ENCODE measurements at places on chromosomes 2 and 18.

- peak; percentile 59 for DNase-seq
Measured at GRCh38 chr2:96554293-96555145, 18.0 kb downstream of the ARID5A start.

DNA sequence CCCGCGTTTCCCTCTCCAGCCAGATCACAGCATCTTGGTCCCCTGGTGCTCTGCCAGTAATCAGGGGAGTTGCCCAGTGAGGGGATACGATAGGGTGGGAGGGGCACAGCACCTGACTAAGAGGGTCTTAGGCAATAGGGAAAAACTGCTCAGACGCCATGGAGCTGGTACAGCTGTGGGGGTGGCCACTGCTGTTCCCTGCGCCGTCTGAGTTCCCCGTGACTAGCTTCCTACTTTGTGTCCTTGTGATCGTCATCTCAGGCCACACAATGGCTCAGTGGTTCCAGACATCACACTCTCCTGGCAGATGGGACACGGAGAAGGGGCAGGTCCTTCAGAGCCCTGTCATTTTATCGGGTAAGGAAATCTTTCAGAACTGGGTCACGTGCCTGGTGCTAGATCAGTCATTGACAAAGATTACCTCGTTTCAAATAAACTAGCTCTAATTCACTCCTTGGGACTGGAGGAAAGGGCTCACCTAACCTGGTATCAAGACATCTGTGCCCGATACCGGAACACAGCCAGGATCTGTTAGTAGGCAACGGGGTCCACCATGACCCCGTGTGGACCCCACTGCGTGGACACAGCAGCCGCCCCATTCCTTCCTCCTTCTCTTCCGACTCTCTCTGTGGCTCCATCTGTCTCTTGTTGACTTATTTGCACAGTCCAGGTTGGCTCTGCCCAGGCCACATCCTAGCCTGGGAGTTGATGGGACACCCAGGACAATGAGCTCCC lies 101.6 kb downstream of the PTGR3 start:
- no peak for DNase-seq

GRCh38 chr2:10704034-10704594 lies 14.3 kb upstream of the NOL10 start:
- DNase-seq: no peak

DNA sequence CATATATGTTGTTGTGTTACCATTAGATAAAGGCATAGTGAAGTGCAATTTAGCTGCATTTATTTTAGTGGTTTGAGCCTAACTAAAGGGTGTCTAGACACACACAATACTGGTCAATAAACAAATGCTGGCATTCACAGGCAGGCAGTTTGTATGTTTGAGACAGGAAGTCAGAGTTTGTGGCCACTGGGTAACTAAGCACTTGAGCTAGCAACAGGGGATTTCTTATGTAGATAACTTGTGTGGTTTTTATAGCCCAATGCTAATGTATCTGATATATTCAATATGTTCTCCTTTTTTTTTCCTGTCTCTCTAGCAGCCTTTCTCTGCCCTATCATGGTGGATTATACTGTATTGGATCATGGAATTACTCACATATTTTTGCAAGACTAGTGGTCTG lies 38.1 kb downstream of the LRRTM4 start:
- no peak for DNase-seq

- DNase-seq: no peak
Measured at GRCh38 chr2:72940786-72941185, 23.5 kb downstream of the EMX1 start.

- DNase-seq: no peak
Measured at GRCh38 chr2:177235855-177236437, 23.4 kb downstream of the HNRNPA3 start.

- DNase-seq: no peak
Measured at GRCh38 chr18:22303927-22304326, 113.8 kb downstream of the CTAGE1 start.

DNA sequence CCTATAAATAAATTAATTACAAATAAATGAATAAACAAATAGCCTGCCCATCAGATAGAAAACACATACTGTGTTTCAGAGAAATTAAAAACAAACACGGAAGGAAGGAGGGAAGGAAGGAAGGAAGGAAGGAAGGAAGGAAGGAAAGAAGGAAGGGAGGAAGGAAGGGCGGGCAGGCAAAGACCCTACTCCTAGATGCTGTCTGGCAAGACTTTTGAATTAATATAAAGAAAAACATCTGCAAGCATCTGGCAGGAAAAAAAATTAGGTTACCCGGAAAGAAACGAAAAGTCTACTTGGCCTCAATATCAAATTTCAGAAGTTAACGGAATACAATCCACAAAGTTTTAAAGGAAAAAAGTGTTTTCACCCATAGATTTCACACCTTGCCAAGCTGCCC lies 49.1 kb downstream of the LOXHD1 start:
- DNase-seq: no peak

GRCh38 chr2:174630107-174630506 lies 32.5 kb upstream of the WIPF1 start:
- no peak for DNase-seq

DNA sequence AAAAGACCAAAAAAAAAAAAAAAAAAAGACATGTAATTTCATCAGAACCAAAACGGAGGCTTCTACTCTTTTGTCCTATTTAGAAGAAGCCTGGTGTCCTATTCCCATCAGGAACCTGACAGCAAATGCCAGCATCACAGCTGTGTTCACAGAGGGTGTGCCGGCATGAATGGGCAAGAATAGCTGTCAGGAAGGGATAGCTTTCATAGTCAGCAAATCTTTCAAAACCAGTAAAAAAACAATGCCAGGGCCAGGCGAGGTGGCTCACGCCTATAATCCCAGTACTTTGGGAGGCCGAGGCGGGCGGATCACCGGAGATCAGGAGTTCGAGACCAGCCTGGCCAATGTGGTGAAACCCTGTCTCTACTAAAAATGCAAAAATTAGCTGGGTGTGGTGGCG lies 231.8 kb upstream of the PXDN start:
- no peak for DNase-seq

DNA sequence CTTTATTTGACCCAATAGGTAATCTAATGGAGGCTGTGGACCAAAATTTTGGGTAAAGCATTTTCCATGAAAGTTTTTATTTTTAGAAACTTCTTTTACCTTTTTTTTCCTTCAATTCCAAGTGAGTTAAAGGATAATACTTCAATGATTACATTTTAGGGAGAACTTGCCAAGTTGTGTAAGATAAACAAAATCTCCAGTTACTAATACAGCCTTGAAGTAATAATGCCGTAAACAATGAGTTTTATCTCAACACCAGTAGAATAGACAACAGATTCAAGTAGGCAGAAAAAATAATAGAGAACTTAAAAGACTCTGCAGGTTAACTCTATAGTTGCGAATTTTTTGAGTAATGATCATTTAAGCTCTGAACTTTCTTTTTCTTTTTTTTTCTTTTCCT lies 807.4 kb downstream of the CNTNAP5 start:
- DNase-seq: no peak

DNA sequence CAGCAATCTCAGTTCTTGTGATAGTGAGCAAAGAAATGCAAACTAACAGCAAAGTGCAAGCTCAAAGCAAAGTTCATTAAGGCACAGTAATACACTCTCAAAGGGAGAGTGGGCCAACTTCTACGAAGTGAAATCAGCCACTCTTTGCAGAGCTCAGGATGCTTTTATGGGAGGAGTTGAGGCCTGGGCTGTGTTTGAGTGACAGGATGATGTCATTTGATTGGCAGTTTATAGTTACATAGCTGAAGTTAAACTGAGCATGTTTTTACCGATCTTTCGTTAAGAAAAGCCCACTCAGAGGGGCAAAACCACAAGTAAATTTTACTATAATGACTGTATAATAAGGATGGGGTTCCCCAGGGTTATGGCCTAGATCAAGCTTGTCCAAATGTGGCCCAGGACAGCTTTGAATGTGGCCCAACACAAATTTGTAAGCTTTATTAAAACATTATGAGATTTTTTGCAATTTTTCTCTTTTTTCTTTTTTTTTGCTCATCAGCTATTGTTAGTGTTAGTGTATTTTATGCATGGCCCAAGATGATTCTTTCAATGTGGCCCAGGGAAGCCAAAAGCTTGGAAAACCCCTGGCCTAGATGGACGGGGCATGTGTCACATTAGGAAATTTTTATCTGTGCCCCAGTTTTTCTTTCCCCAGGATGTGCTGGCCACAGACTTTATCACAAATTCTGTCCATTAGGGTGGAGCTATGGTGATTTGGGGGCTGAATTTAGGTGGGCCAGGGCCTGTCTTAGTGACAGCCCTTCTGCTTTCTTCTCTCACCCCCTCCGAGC lies 8.3 kb upstream of the DNAH7 start:
- DNase-seq: no peak

DNA sequence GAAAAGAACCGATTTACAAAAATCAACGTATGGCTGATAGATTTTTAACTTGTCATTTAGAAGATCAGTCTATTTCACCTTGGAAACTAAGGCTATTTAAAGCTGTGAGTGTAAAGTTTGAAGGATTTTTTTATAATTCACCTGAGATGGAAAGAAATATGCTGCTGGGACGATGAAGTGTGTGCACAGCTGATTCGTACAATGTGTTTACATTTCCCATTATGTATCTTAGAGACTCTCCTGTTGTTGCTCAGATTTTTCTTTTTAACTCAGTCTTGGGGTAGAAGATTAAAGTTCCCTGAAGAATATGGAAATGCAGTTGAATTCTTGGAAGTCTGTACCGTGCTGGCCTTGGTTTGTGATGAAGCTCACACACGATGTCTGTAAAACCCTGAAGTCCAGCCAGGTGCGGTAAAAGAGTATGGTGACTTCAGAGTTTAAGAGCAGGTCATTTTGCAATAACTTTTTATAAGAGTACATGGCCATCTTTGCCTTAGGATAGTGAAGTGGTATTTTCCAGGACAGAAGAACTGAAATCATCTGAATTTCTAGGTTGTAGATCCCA lies 250.1 kb downstream of the PRKCE start:
- no peak for DNase-seq

- DNase-seq: no peak
Measured at GRCh38 chr18:12060182-12060870, 33.3 kb upstream of the ANKRD62 start.

DNA sequence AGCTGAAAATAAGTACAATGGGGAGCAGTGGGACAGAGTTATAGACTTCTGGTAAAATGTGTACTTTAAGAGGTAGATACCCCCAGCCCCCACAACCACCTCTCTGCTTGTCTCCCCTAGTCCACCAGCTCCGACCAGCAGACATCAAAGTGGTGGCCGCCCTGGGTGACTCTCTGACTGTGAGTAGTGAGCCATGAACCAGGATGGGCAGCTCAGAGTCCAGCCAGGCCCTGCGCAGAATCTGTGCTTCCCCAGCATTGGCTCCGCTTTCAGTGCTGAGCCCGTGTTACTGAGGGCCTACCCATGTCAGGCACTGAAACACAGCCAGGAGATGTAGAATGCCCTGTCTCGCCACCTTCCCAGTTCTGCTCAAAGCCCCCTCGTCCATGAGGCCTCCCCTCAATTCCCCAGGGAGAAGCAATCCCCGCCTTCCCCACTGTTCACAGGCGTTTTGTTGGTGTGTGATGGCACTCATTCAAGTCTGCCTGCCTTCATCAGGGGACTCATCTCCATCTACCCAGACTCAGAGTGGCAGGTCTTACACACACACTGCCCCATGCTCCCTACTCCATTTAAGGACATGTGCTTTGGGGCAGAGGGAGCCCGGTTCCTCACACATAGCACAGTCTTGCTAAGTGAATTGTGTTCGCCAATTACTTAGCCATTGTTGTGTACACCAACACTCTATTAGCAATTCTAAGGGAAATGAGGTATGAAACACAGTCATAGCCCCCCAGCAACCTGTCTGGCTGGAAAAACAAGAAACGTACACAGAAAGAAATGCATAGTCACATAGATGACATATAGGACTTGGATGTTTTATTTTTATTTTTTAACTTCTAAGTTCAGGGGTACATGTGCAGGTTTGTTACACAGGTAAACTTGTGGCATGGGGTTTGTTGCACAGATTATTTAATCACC lies 122.6 kb downstream of the PLB1 start:
- no peak for DNase-seq

DNA sequence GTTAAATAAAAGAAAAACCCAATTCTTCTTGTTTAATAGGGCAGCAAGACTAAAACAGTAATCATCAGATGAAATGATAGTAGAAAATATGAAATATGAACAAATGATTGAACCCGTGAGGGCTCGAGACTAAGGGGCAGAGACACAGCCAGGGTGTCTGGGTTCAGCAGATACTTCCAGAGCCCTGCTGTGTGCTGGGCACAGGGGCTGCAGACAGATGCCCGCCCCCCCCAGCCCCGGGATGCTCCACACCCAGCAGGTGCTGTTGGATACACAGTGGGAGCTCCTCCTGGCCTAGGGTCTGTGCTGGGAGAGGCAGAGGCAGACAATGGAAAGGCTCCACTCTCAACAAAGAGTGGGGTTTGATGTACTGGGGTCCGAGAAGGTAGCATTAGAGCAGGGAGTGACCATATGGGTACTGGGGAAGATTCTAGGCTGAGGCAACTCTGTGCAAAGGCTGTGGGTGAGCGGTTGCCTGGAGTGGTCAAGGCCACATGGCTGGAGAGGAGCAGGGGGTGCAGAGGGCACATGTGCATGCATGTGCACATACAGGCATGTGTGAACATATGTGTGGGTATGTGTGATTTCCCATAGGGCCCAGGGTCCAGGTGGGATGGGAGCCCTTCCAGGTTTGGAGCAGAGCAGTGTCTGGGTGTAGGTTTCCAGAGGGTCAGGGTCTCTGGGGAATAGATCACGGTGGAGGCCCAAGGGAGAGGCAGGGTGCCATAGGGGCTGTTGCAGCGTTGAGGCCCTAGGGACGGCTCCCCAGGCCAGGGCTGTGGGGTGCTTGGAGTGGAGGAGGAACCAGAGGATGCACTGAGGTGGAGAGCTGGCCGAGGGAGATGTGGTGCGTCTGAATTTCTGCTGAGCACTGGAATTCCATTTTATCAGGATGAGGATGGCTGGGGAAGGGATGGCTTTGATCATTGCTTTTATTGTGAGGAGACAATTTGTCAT lies 36.7 kb downstream of the LDLRAD4 start:
- no peak for DNase-seq

DNA sequence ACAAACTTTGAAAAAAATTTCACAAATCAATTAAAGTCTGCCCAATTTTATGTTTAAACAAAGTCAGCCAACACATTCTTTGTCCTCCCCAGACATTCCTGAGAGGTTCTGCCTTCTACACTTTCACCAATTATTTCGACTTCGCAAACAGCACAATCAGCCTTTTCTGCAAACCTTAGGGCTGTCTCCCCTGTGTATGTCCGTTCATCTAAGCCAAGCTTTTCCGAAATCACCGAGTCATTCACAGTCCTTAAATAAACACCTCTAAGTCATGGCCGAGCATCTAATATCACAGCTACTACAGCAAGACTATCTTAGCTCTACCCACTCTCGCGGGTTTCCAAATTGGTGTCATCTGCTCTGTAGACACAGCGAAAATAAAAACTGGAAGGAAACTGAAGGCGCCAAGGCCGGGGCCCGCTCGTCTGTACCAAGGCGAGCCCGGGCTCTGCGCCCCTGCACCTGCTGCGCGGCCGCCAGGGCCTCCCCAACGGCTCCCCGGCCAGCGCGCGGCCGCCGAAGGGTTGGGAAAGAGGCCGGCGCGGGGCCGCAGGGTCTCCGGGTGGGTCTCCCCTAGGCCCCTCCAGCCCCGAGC lies 730 bp downstream of the ODC1 start:
- DNase-seq: peak; percentile 29

- no peak for DNase-seq
Measured at GRCh38 chr2:39625927-39626270, 39.8 kb upstream of the TMEM178A start.

- DNase-seq: peak; percentile 66
Measured at GRCh38 chr2:9753665-9754531, 89.4 kb upstream of the TAF1B start.

- DNase-seq: no peak
Measured at GRCh38 chr2:197136452-197136851, 174.1 kb downstream of the ANKRD44 start.

GRCh38 chr2:73933194-73933593 lies 6.5 kb downstream of the DGUOK start:
- DNase-seq: no peak
